CD4-positive, alpha-beta T cell (primary cell): ENCODE measurements at places on chromosomes 12 and 14. TPM values are rescaled to one million over a fixed set of nuclear protein-coding genes. Genes with fewer than 3 reads are reported as not detected.

DNA sequence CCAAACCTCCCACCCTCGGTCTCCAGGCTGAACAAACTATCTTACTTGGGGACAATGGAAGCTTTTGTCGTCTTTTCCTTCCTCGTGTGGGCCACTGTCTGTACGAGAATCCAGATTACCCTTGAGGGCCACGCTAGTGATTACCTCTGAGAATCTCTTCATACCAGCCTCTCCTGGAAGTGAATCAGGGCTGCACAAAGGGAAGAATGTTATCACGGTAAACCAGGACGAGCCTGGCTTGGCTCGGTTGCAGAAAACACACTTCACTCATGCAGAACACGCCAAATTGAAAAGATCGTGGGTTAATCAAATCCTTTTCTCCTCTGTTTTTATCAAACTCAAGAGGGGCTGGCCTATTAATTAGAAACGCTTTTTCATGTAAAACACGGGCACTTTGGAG lies 51.6 kb upstream of the MYL2 start:
- no peaks in the 10 kb centered on the region for H3K4me1 ChIP-seq
- H3K36me3 ChIP-seq = no peaks in the 10 kb centered on the region
- no peak overlapping the region for H3K27ac ChIP-seq
- H3K27me3 ChIP-seq = no peaks in the 10 kb centered on the region
- DNase-seq = no peak

The EPYC gene
- not detected for total RNA-seq

DNA sequence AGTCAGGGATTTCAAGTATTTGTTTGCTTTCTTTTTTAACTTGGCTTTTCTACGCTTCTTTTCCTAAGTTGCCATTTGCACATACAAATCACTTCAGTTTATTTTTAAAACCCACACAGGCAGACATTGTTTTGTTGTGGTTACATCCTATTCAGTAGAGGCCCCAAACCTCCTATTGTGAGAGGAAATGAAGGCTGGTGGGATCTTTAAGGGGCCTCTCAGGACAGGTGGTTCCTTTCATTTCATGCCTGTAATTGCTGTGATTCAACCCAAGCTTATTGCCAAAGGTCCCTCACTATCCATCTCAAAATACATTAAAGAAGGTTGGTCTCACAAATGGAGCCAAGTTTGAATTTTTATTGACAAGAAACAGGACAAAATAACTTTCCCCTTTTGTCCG lies 257.1 kb downstream of the ADAMTS20 start:
- no peaks in the 10 kb centered on the region for H3K27me3 ChIP-seq
- H3K4me3 ChIP-seq = no peak overlapping the region
- H3K4me1 ChIP-seq = no peaks in the 10 kb centered on the region
- DNase-seq = no peak
- no peaks in the 10 kb centered on the region for H3K36me3 ChIP-seq

DNA sequence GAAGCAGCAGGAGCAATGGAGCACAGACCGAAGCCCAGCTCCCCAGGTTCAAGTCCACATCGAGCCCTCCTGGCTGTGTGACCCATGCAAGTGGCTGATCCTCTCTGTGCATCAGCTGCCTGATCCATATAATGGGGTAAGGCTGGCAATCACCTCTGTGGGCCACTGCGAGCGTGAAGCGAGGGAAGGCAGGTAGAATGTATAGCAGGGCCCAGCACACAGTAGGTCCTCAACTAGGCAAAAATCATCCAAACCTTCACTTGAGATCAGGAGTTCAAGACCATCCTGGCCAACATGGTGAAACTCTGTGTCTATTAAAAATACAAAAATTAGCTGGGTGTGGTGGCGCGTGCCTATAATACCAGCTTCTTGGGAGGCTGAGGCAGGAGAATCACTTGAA lies 102.6 kb downstream of the SCARB1 start:
- no peak for DNase-seq
- no peaks in the 10 kb centered on the region for H3K4me1 ChIP-seq
- H3K36me3 ChIP-seq = no peaks in the 10 kb centered on the region

- H3K36me3 ChIP-seq = peaks cover 25% of the 10 kb centered on the region
- no peak for DNase-seq
- no peak overlapping the region for H3K4me3 ChIP-seq
- no peak overlapping the region for H3K27ac ChIP-seq
These were observed 68.2 kb upstream of the FOXN3 start for GRCh38 chr14:89485264-89485663.

The KIF26A gene
- 0.31 TPM for total RNA-seq

The RHOJ gene
- not detected for total RNA-seq

GRCh38 chr14:29865299-29865698 lies 62.3 kb downstream of the PRKD1 start:
- no peak for DNase-seq
- H3K27ac ChIP-seq = no peak overlapping the region
- H3K36me3 ChIP-seq = no peaks in the 10 kb centered on the region
- no peak overlapping the region for H3K4me3 ChIP-seq
